ENCODE measurements at places on chromosomes 2 and 18.

DNA sequence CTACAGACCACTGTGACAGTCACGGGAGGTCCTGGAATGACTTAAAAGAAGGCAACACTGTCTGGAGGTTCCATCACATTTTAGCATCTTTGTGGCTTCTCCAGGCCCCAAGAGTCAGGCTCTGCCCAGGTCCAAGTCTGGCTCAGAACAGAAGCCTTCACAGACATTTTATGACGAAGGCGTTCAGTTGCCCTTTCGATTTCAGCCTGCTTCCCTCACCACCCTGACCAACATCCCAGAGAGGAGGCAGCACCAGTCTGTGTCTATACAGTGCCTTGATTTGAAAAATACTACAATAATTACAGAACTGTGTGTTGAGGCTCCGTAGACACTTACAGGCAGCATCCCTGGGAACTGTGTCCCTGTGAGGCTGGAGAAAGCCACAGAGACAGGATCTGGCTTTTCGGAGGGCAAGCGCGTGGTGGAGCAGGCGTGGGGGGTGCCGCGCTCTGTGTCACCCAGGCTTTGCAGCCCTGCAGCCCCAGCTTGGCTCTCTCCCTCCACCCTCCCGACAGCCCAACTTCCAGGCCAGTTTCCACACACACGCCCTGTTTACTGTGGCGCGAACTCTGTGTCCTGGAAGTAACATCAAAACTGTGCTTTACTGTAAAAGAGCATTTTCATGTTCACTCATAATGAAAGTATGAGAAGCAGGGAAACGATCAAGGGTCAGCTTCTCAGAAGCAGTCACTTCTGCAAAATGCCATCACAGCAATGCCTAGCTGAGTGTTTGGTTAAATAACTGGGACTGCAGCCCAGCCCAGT lies 153.5 kb upstream of the ALKAL2 start:
- no peak for DNase-seq

GRCh38 chr2:37892436-37893114 lies 32.5 kb upstream of the RMDN2 start:
- DNase-seq, result no peak

DNA sequence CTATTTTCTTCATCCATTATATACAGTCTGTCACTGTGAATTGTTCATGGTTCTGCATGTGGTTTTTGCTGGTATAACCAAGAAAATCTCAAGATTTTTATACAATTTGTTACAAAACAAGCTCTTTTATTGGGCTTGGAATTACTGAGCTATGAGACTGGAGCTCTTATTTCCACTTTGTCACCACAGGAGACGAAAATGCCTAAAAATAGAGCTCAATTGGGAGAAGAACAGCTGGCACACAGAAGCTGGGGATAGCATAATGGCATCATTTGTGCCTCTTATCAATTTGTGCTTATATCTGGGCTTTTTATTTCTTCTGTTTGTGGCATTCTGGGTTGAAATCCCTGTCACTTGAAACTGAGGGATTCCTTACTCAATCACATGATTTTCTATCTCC lies 219.1 kb downstream of the CALCRL start:
- DNase-seq, result no peak

GRCh38 chr18:36519358-36519757 lies 221.8 kb downstream of the FHOD3 start:
- peak; percentile 4 for DNase-seq

DNA sequence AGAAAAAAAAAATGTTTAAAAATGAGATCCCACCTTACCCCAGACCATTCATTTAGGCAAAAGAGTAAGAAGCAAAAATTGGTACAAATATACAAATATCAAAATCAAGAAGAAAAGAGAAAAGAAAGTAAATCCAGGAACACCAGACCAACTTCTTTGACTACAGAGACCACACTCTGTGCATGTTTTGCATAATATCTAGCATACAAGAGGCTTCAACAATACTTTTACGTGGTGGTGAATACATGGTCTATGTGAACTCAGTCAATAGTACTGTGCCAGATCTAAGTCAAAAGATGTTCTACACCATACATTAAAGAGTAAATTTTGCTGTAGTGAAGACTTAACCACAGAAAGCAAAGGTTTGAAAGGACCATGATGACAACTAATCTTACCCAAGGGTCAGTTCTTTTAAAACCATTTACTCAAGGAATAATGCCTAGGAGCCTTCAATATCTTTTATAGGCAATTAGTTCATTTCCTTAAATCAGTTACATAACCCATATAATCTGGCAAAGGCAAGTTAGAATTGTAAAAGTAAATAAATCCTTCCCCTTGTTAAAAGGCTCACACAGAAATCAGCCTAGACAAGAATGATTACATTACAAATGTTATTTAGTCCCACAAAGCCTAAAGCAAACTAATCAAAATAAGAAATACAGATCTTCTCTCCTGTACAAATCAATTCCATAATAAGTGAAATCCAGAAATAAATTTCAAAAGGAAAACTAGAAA lies 115.2 kb downstream of the EXOC6B start:
- no peak for DNase-seq

Data from skeletal muscle cell (primary cell).